CD4-positive, alpha-beta T cell treated with Interleukin-4 for 4 hours (primary cell): ENCODE measurements at places on chromosomes 7 and 10.
A peak's percentile ranks its signal among the peaks of the same experiment; 100 is the strongest.

GRCh38 chr7:101308245-101309085, 13.1 kb downstream of the IFT22 start:
- no peak for DNase-seq

GRCh38 chr7:158125091-158125490, 462.5 kb downstream of the PTPRN2 start:
- no peak for DNase-seq

DNA sequence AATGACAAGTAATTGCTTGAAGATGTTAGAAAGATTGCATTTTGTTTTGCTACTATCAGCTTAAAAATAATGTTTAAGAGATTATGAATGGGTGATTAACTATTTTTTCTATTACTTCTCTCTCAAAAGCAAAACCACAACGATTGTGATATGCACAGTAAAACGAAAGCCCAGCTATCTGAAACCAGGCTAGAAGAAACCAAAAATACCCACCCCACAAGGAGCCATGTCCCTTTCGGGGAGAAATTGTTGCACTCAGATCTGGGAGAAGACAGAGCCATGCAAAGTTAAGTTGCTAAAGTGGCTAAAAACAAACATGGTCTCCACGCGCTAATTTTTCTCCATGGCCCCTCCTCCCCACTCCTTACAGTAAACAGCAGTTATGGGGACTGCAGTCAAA, 173.6 kb downstream of the RPS24 start:
- no peak for DNase-seq

- no peak for DNase-seq
Observed at GRCh38 chr10:127715782-127716378, 21.1 kb upstream of the FOXI2 start.

GRCh38 chr10:21402606-21403083, 122.8 kb downstream of the SKIDA1 start:
- DNase-seq: no peak

DNA sequence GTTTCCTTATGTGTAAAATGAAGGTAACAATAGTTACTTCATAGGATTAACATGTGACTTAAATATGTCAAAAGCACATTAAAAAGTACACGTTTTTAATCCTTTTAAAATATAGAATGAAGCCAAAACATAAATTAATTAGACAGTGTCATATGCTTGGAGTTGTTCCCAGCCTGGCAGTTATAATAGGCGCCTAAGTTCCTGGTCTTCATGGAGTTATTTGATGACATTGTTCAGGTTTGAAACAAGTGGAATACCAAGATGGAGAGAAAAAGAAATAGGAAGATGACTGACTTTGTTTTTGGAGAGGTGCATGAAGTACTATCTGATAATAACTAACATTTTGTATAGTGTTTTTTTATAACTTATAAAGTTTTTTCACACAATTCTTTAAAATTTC, 67.3 kb downstream of the ZNRF2 start:
- no peak for DNase-seq

GRCh38 chr7:36879021-36879420, 154.7 kb upstream of the AOAH start:
- no peak for DNase-seq

- DNase-seq: no peak
Observed at GRCh38 chr7:26185844-26186180, 14.7 kb downstream of the HNRNPA2B1 start.

- DNase-seq: peak; percentile 43
Observed at GRCh38 chr7:139767561-139767982, 10.2 kb downstream of the HIPK2 start.

GRCh38 chr7:79789584-79790345, 336.3 kb upstream of the MAGI2 start:
- DNase-seq: no peak

GRCh38 chr7:129773328-129773731, 161.8 kb downstream of the NRF1 start:
- DNase-seq: no peak
